Erythroblast (primary cell): ENCODE measurements at places on chromosomes 7 and 10.

DNA sequence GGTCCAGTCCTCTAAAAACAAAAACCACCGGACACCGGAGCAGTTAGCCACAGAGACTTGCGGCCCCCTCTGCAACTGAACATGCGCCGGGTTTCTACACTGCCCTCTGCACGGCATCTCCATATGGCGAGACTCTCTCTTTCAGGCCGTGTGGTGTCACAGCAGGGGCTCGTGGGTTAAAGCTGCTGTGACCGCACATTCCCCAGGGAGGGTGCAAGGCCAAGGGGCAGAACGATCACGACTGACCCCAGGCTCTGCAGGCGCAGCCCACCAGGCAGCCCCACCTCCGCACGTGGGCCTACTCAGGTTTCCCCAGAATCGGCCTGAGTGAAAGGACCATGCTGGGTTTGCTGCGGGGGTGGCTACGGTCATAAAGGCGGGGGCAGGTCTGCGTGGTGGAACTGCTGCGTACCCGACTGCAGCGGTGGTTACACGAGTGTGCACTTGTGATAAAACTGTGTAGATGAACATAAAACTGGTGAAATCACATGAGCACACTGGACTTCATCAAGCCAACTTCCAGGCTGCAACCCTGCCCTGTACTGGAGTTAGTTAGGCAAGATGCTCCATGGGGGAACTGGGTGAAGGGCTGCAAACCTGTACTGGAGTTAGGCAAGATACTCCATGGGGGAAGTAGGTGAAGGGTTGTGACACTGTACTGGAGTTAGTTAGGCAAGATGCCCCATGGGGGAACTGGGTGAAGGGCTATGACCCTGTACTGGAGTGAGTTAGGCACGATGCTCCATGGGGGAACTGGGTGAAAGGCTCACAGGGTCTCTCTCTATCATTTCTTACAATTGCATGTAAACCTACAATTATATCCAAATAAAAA is 81.4 kb upstream of the PPP2R2D start:
- DNase-seq: no peak

DNA sequence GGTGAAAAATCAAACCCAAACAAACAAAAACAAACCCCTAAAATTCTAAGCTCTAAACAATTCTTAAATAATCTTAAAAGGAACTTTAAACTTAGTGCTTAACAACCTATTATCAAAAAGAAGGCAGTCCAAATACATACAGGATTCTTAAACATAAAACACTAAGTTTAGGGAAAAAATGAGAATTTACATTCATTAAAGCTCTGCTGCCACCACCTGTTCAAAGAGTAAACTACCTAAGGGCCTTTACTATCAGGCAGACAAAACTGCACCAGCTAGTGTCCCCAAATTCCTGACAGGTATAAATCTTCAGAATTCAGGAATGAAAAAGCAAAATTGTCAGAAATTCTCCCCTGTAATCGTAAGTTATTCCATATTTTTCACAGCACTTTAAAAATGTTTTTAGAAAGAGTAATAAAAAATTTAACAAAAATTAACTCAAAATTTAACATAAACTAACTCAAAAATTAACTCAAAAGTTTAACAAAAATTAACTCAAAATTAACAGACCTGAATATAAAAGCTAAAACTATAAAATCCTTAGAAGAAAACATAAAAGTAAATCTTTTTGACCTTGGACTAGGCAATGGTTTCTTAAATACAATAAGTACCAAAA is 55.1 kb downstream of the PDZD8 start:
- peak; percentile 46 for DNase-seq

- peak; percentile 51 for DNase-seq
Measured at GRCh38 chr10:99560277-99561126, 27.8 kb downstream of the NKX2-3 start.

GRCh38 chr7:99627513-99627912 is 10.8 kb downstream of the ZSCAN25 start:
- DNase-seq: no peak

- DNase-seq: no peak
Measured at GRCh38 chr7:151322906-151323305, 18.7 kb upstream of the NUB1 start.

DNA sequence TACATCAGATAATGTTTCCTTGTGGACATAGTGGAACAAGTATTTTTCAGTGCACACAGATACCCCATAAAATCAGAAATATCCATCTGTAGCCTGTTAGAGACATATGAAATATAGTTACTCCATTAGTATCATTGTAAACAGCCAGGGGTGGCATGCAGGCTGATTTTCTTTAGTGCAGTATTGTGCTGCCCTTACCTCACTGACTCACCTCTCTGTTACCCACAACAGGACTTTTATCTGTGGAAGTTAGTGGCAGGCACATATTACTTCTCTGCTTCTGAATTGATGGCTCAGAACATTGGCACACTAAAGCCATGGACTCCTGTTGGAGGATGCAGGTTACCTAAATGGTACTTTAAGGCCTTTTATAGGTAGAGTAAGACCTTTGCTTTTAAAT is 70.0 kb downstream of the SLC25A40 start:
- DNase-seq: no peak

GRCh38 chr7:22854158-22855048 is 31.8 kb upstream of the TOMM7 start:
- DNase-seq: peak; percentile 89

DNA sequence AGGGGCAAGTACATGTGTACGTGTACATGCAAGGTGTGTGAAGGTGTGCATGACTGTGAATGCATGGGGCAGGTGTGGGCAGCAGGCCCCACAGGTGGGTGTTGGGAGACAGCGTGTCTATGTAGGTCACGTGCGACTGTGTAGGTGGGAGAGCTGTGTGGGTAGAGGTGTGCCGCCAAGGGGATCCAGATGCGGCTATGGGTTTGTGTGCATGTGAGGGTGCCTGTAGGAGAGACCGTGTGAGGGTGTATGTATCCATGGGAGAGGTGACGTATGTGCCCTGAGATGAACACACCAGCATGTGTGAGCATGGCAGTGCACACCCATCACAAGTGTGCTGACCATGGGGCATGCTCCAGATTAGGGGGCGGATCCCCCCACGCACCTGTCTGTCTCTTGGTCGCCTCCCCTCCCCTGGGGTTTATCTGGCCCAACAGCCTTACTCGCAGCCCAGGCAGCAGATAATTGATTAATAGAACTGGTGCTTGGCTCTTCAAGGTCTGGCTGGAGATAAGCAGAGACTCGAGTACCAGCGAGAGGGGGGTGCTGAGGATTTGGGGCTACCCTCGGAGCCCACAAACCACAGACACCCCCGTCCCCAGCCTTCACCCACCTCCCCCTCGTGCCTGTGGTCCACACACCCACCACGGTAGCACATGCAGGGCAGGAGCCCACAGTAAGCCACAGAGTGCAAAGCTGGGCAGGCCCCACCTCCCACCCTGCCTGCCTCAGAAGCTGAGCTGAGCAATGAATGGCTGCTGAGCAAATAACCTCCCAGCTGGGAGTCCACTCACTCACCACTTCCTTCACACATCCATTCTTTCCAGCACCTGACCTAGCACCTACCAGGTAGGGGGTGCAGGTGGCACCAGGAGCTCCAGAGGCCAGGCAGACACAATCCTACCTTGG is 41.4 kb upstream of the ZMIZ1 start:
- DNase-seq: peak; percentile 98

- no peak for DNase-seq
Measured at GRCh38 chr10:99941942-99942820, 67.6 kb downstream of the DNMBP start.
